ENCODE measurements at places on chromosomes 3 and 15.

- no peak for DNase-seq
Measured at GRCh38 chr3:149658744-149659497, 1.1 kb upstream of the WWTR1 start.

DNA sequence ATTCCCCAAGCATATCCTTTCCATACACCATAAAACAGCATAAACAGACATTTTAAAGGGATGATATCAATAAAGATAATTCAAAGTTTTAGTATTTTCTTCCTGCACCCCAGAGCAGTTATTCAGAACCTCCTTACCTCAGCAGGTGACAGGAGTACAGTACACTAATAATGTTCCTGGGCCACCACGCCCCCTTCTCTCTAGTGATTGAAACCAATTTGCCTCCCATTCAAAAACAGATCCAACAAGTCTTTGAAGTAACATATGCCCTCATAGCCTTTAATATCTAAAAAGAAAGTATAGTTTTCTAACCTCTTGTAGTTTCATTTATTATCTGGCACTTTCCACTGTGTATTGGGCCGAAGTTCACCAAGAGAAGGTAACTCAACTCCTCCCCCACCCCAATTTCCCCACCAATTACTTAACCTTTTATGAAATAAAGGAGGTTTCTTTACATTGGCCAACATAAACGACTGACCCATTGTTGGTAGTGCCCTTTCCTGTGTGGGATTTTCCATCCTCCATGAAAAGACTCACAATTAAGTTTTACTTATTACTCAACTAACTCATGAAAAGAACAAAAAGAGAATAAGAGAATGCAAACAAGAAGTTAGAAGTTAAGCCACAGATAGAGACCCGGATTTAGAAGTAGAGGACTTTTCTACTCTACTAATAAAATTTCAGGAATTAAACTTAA, 5.0 kb upstream of the ATP8B4 start:
- no peak for DNase-seq

- no peak for DNase-seq
Measured at GRCh38 chr15:57548835-57549234, 42.9 kb upstream of the MYZAP start.

DNA sequence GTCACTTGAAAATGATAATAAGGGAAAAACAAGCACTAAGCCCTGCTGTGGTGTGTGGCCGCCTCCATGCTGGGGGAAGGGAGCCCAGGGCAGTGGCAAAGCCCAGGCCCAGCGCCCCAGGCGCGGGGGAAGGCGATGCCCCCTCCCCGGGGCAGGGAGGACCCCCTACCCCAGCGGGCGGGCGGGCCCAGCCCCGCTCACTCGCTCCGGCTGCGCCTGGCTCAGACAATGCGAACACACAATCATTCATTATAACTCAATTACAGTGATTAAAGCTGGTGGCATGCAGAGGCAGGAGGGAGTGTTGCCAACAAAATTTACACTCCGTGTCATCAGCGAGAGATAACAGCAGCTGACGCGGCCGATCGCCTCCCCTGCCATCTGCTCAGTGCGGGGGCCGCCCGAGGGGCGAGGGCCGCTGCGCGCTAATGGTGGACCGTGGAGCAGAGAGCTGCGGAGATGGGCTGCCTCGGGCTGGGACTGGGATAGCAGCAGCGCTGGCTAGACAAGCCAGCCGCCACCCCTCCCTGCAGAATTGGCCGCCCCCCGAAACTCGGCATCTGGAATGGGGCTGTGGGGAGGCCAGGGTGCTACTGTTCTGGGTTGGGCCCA, 64.1 kb downstream of the TLE3 start:
- no peak for DNase-seq

DNA sequence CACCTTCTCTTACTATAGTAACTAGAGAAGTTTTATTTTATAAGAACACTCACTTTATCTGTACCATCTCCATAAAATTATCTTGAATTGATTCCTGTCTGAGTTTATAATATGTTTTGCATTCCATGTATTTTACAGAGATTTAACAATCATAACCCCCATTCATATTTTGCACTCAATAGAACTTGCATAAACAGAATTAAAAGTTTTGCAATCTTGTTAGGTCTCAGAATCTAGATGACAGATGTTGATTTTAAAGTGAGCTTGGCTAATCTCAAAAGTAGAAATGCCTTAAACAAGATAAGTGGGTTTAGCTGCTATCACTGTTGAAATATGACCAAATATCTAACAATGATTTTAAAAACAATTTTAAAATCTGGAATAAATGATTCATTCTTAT, 107.9 kb upstream of the EPHA6 start:
- DNase-seq: no peak

DNA sequence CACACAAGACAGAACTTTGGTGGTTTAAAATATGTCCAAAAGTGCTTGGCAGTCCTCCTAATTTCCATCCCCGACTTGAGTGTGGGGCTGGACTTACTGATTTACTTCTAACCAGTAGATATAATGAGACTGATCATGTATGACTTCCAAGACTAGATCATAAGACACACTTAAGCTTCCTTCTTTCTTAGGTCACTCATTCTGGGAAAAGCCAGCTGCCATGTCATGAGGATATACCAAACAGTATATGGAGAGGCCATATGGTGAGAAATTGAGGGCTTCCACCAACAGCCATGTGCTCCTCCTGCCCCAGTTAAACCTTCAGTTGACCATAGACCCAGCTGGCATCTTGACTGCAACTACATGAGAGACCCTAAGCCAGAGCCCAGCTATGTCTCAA, 282.8 kb upstream of the PROK2 start:
- DNase-seq: no peak

GRCh38 chr15:61661791-61662190, 398.5 kb downstream of the VPS13C start:
- DNase-seq: no peak

GRCh38 chr15:68310804-68311463, 33.4 kb downstream of the FEM1B start:
- no peak for DNase-seq

DNA sequence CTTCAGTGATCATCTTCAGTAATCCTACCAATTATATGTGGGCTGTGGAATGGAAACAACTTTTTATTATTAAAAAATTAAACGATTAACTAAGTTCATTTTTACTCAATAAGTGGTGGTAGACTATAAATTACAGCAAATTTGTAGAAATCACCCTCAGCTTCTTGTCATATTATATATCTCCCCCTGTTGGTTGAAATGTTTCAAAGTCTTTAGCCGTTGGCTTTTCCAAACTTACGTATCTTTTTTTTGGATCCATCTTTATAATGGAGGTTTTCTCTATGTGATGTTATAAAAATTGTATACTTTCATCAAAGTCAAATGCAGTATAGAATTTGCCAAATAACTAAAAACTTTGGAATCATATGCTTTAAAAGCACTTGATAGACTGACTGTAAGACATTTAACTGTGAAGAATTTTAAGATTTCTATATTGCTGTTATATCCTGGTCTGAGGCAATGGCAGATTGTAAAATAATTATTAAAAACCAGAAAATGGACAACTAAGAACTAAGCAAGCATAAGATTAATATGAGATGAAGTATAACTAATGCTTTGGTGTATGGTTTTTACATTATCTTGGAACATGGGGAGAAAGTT, 44.7 kb downstream of the ATP11B start:
- no peak for DNase-seq

- no peak for DNase-seq
Measured at GRCh38 chr15:29664406-29664805, 157.9 kb downstream of the TJP1 start.

- no peak for DNase-seq
Measured at GRCh38 chr3:1394188-1394587, 301.4 kb downstream of the CNTN6 start.

- DNase-seq: no peak
Measured at GRCh38 chr3:117074826-117075225, 365.2 kb downstream of the TUSC7 start.

GRCh38 chr3:50587806-50588758, 18.8 kb downstream of the HEMK1 start:
- DNase-seq: peak; percentile 67

- no peak for DNase-seq
Measured at GRCh38 chr3:111352585-111352984, 189.4 kb upstream of the CD96 start.

- DNase-seq: no peak
Measured at GRCh38 chr3:26011276-26011675, 221.4 kb downstream of the OXSM start.

- no peak for DNase-seq
Measured at GRCh38 chr3:100030346-100030745, 84.0 kb downstream of the FILIP1L start.

DNA sequence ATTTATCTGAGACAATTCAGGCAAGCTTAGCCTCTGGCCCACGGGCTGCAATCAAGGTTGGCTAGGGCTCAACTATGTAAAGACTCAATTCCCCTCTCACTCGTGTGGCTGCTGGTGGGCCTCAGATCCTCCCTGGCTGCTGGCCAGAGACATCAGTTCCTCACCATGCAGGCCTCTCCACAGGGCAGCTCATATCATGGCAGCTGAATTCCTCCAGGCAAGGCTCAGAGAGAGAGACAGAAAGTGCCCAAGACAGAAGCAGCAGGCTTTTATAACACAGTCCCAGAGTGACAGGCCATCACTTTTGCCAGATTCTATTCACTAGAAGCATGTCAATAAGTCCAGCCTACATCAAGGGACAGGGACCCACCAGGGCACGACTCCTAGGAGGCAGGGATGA, 63.2 kb downstream of the XXYLT1 start:
- no peak for DNase-seq

DNA sequence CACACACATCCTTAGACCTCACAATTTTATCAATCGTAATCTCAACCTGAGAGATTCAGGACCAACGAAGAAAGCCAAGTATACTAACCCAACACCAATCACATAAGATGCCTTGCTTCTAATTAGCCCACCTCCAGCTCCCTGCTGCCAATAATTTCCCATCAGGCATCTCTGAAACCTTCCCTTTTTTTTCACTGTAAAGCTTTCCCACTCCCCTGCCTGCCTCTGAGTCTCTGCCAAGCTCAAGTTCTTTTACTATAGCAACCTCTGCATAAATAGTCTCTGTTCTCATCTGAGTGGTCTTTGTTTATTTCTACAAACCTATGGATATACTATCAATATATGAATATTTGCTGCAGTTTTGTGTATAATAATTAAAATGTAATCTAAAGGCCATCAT, 86.5 kb downstream of the PIK3CB start:
- no peak for DNase-seq

GRCh38 chr3:158508481-158508880, 62.5 kb upstream of the MLF1 start:
- no peak for DNase-seq

DNA sequence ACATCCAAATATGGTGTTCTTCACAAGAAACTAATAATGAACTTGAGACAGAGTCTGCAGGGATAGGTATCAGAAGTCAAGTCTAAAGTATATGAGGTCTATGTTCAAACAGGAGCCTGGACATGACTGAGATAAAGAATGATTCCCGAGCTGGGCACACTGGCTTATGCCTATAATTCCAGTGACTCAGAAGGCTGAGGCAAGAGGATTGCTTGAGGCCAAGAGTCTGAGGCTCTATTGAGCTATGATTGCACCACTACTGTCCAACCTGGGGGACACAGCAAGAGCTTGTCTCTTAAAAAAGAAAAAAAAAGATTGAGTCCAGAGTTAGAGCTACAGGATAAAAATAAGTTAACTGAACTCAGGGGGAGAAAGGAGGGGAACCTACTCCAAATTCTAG, 246.5 kb downstream of the LRRN1 start:
- no peak for DNase-seq

DNA sequence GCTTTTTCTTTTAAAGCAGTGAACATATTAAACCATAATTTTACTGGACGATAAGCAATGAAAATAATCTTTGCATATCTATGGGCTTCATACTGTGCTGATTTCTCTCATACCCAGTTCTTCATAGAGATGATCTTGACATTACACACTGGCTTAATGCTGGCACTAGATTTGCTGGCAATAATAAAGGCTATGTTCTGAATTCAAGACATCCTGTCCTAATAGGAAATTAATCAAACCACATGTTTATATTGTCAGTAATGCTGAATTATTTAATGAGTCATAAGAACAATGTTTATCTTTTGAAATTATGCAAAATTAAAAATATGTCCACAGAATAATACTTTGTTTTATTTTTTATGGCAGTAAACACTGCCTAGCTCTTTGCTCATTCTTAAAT, 643.2 kb downstream of the OTOL1 start:
- no peak for DNase-seq

DNA sequence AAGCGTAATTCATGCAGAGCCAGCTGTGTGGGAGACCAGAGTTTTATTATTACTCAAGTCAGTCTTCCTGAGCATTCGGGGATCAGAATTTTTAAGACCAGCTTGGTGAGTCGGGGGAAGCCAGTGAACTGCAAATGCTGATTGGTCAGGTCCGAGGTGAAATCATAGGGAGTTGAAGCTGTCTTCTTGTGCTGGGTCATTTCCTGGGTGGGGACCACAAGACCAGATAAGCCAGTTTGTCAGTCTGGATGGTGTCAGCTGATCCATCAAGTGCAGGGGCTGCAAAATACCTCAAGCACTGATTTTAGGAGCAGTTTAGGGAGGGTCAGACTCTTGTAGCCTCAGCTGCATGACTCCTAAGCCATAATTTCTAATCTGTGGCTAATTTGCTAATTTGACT, 228.1 kb upstream of the ATP10A start:
- DNase-seq: no peak

- DNase-seq: no peak
Measured at GRCh38 chr3:184380185-184380626, 352 bp downstream of the CHRD start.

DNA sequence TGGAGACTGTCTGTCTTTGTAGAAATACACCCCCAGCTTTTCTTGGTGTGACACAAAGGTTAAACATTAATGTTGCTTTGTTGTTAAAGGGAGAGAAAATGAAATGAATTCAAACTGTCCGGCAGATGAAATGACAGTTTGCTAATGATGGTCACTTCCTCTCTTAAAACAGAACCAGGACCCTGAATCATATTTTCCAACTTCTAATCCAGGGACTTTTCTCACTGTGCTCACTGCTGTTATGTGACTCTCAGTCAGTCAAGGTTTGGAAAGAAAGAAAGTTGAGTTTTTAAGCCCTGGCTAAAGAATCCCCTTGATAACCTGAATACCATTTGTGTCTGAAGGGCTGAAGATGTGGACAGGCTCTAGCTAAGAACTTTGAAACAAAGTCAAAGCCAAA, 215.8 kb downstream of the AGBL1 start:
- DNase-seq: no peak
